ENCODE measurements at places on chromosomes 7 and 10.

- DNase-seq, result no peak
Observed at GRCh38 chr10:11256896-11257295, 239.2 kb downstream of the CELF2 start.

DNA sequence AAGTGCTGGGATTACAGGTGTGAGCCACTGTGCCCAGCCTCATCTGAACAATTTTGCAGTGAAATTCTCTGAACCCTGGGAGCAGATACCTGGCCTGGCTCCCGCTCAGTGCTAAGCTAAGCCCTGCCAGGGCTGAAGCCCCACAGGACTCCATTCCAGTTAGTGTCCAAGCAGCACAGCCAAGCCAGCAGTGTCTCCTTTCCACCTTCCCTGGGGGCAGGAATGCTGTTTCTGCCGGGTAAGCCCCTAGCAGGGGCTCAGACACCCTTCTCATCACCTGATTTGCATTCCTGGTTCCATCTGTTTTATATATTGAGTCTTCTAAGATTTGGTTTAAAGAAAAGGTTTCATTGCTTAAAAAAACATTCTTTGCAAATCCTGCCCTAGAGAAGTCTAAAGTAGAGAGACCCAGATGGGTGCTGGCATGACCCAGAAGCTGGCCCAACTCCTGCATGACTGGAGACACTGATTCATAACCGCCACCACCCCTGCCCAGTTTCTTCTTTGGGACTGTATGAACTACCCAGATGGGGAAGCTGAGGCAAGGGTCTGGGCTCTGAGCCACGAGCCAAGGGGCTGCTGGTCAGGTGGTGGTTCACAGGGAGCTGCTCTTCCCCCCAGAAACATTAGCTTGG, 14.0 kb downstream of the SLC13A4 start:
- DNase-seq, result no peak

GRCh38 chr10:117929327-117930067, 117.2 kb downstream of the RAB11FIP2 start:
- DNase-seq, result no peak

- no peak for DNase-seq
Observed at GRCh38 chr10:112649006-112649821, 202.2 kb downstream of the VTI1A start.

DNA sequence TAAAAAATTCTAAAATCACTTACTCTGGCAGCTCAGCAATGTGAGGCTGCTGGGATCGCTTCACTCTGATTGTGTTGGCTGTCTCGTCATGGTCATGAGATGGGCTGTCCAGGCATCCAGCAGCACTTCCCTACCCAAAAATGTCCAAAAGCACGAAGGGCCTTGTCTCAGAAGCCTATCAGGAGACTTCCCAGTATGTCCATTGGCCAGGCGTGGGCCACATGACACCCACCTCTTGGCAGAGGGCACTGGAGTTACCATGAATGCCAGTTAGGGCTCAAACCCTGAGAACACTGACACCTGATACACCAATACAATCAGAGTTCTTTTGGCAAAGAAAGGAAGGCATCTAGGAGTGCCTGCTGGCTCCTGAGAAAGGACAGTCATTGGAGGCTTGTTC, 27.0 kb upstream of the GLI3 start:
- DNase-seq, result no peak

- no peak for DNase-seq
Observed at GRCh38 chr7:101618207-101618839, 10.8 kb downstream of the MYL10 start.

- no peak for DNase-seq
Observed at GRCh38 chr10:70664702-70665195, 7.6 kb upstream of the ADAMTS14 start.

DNA sequence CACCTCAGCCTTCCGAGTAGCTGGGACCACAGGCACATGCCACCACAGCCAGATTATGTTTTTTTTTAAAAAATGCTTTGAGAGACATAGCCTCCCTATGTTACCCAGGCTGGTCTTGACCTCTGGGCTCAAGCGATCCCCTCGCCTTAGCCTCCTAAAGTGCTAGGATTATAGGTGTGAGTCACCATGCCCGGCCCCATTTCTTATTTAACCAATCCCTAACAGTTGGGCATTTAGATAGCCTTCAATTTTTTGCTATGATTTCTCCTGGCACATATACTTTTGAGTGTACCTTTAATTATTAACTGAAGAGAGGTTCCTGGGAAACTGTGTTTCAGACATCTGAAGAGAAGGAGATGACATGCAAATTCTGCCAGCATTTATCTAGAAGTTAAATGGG, 22.6 kb upstream of the AUTS2 start:
- peak; percentile 58 for DNase-seq

- peak; percentile 19 for DNase-seq
Observed at GRCh38 chr7:117835016-117835664, 38.1 kb downstream of the CTTNBP2 start.

DNA sequence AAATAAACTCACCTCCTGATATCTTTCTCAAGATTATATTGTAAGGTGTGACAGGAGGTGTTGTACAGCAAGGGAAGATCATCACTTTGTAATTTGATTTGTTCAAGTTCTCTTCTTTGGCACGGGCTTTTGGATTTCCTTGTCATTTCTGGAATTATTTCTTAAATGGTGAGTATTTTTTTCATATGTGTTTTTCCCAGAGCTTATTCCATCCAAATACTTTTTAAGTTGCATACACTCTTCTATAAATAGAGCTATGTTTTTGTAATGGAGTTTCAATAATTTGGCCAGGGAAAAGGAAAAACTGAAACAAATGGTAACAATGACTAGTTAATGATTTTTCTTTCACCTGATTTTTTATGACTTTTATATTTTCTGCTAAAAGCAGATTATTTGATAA, 92.5 kb downstream of the CFAP58 start:
- DNase-seq, result no peak

DNA sequence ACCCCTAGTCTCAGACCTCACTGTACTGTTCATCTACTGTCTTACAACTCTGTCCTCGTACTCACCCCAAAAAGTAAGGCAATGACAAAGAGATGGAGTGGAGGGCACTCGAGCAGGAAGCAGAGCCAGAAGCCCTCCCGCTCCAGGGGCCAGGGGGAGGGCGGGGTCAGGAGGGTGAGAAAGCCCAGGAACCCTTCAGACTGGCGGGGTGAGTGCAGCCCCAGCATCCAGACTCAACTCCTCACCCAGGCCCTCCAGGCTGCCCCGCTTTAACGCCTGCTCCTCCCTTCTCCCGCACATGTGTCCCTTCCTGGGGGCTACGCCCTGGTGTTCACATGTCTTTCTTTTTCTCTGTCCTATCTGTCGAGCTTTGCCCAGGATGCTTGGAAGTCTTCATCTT, 66.1 kb downstream of the CALML3 start:
- DNase-seq, result no peak

- peak; percentile 75 for DNase-seq
Observed at GRCh38 chr10:110311357-110311949, 6.7 kb upstream of the SMNDC1 start.

DNA sequence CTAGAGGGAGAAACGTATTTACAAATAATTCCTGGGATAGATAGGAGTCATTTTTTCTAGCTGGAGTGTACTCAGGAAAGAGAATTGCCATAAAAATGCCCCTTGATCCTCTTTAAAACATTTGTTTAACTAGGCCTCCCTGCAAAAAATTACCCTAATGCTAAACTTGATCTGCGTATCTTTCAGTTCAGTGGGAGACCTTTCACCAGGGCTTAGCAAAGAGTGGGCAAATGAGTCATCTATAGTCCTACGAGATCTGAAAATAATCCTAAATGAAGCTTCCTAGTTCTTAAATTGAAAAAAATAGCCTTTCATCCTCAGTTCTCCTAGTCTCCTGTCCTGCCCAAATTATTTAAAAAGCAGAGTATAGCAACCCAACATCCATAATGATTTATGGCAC, 198.6 kb upstream of the FRMD4A start:
- DNase-seq, result no peak

DNA sequence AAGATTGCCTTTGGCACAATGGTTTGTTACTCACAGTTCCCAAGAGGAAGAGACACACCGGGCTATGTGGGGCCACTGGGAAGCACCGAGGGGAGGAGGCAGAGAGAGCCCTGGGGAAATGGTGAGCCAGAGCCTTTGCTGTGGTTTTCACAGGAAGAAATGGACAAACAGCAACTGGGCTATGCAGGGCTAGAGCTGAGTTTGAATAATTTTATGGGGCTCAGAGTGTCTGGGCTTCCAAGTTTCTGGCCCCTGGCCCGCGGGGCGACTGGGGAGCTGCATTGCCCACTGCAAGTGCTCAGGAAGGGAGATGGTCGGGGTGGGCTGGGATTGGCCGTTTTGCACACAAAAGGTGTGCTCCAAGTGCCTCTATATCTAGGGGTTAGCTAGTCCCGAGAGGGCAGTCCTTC, 92.6 kb downstream of the CHST15 start:
- no peak for DNase-seq

- DNase-seq, result peak; percentile 13
Observed at GRCh38 chr10:32005050-32005449, 51.2 kb downstream of the KIF5B start.

DNA sequence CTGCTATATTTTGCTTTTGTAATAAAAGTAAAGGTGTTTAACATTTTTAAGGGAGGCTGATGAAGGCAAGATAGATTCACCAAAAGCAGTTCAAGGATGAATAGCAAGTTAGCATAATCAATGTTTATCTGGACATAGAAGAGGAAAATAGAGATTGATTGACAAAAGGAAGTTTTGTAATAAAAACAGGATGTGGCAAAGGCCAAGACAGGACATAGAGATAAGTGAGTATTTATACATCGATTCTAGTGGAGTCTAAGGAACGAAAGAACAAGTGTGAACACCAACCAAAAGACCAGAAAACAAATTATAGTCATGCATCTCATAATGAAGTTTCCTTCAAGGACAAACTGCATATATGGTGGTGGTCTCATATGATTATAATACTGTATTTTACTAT, 123.8 kb downstream of the CCDC71L start:
- DNase-seq, result no peak

GRCh38 chr7:79555571-79555970, 102.1 kb upstream of the MAGI2 start:
- DNase-seq, result no peak

GRCh38 chr7:15400440-15400839, 161.4 kb downstream of the AGMO start:
- DNase-seq, result no peak

- DNase-seq, result no peak
Observed at GRCh38 chr7:117250801-117251200, 72.1 kb downstream of the WNT2 start.
